Stimulated activated CD4-positive, alpha-beta T cell treated with anti-CD3 and anti-CD28 coated beads, Interleukin-1b, Interleukin-23, amount 100 ng/mL, for 1 hour (primary cell): ENCODE measurements at places on chromosomes 1 and 21.

DNA sequence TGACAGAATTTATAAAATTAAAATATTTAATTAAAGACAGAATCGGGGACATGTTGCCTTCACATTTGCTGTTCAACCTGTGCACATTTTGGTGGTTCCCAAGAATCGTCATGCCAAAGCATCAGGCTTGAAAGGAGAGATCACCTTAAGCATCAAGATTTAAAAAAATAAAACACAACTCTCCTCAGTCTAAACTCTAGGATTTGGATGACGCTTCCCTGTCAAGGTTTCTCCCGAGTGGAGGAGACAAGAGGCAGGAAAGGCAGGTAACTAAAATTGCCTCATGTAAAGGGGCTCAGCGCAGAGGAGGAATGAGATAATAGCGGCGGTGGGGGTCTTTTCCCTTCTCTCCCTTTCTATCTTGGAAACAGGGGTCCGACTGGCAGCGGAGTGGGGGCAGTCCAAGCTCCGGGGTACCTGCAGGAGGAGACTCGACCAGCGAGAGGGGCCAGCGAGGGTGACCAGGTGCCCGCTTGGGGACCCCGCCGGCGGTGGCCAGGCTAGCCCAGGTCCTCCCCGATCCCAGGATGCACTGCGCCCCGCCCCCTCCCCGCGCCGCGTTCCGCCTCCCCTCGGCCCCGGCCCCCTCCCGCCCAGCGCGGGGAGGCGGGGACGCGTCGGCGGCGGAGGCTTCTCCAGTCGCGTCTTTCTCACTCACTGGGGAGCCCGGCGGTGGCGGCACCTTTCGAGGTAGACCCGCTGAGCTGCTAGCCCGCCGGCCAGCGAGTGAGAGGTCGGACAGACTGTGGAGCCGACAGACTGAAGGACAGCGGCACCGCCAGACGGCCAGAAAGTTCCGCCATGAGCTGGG is at the start of gene FNBP1L:
Gene FNBP1L, plus strand, starts transcription at position 638 of the 811 bp plus-strand sequence. Its CDS starts 164 bp downstream, at position 802.
- DNase-seq, result no peak

DNA sequence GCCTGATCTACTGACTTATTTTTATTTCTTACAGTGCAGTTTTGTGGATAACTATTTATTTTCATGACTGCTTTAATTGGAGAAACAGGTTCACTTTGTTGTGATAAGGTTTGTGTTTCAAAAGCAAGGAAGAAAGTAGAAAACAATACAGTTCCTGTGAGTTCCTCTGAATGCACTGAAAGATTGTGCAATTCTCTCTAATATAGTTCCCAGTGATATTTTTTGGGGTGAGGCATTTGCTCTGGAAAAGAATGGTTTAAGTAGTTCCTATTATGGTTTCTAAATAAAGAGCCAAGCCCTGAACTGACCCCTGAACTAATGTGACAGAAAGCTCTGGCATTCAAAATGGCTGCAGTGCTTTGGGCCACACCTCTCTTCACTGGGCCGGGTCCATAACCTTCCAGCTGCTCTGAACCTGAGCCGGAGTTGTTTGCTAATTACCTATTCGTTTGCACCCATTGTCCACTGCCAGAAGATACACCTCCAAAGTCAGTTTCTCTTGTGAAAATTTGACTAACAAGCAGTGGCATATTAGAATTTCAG is 56.6 kb upstream of the VTCN1 start:
- DNase-seq, result no peak

GRCh38 chr21:32907521-32907920 is 118.2 kb upstream of the OLIG2 start:
- DNase-seq, result no peak

DNA sequence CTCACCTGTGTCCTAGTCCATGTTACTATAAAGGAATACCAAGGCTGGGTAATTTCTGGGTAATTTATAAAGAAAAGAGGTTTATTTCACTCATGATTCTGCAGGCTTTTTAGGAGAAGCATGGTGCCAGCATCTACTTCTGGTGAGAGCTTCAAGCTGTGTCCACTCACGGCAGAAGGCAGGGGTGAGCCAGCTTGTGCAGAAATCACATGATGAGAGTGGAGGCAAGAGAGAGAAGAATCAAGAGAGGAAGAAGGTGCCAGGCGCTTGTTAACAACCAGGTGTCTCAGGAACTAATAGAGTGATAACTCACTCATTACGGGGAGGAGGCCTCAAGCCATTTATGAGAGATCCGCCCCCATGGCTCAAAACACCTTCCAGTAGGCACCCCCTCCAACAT is 67.5 kb upstream of the CD34 start:
- no peak for DNase-seq

DNA sequence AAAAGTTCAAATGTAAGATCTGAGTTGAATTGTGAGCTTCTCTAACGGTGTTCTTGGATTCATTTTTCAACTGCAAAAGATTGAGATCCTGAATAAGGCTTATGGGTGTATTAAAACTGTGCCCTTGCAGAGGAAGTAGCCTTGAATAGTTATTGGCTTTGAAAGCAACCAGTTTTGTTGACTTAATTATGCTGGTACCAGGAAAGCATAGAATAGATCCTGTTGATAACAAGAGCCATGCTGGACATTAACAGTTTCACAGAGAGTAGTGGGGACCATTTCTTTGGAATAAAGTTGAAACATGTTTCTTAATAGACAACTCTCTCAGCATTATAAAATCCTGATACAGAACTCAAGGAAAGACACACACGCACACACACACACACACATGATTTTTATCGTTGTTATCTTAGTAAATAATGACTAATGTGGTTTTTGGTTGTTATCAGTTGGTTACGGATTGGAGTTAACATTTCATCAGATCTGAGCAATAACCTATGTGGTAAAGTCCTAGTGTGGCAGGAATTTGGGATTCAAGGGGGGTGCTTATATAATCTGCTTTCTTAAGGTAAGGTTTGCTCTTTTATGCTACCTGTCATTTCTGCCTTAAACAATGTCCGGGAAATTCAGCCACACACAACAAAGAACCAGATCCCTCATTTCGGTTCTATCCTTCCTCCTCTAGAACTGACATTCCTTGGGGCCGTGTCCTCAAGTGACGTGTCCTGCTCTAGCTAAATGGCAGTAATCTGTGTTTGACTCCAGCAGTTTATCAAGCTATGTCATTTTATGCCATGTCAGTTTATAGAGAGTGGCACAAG is 330.9 kb downstream of the CHRM3 start:
- DNase-seq, result no peak

GRCh38 chr21:17889171-17889570 is 70.0 kb upstream of the C21orf91 start:
- no peak for DNase-seq
